K562 (cell line): ENCODE measurements at places on chromosomes 6 and 20.

DNA sequence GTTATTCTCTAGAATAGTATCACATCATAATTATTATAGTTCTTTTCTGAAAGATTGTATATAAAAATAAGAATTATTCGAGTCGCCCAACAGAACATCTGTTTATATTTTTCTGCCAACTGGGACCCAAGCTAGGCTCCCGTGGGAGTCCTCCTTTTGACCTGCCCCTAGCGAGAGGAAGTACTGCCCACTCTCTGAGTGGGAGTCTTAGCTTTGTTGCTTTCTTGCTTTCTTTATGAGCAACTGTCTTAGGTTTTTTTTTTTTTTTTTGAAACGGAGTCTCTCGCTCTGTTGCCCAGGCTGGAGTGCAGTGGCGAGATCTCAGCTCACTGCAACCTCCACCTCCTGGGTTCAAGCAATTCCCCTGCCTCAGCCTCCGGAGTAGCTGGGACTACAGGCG is 202.0 kb upstream of the ZNF184 start:
- no peak for DNase-seq

- DNase-seq, result no peak
Measured at GRCh38 chr20:11035211-11035610, 361.4 kb upstream of the JAG1 start.

DNA sequence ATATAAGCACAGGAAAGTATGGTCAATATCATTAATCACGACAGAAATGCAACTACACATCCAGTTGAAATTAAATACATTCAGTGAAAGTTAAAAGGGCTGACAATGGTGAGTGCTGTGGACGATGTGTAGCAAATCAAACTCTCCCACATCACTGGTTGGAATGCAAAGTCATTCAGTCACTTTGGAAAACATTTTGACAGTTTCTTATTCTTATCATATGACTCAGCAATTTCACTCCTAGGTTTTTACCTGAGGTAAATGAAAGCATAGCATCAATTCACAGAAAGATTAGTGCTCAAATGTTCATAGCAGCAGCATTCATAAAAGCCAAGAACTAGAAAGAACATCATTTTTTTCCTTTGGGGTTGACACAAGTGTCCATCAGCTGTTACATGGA is 28.6 kb upstream of the SAMD5 start:
- DNase-seq, result no peak

DNA sequence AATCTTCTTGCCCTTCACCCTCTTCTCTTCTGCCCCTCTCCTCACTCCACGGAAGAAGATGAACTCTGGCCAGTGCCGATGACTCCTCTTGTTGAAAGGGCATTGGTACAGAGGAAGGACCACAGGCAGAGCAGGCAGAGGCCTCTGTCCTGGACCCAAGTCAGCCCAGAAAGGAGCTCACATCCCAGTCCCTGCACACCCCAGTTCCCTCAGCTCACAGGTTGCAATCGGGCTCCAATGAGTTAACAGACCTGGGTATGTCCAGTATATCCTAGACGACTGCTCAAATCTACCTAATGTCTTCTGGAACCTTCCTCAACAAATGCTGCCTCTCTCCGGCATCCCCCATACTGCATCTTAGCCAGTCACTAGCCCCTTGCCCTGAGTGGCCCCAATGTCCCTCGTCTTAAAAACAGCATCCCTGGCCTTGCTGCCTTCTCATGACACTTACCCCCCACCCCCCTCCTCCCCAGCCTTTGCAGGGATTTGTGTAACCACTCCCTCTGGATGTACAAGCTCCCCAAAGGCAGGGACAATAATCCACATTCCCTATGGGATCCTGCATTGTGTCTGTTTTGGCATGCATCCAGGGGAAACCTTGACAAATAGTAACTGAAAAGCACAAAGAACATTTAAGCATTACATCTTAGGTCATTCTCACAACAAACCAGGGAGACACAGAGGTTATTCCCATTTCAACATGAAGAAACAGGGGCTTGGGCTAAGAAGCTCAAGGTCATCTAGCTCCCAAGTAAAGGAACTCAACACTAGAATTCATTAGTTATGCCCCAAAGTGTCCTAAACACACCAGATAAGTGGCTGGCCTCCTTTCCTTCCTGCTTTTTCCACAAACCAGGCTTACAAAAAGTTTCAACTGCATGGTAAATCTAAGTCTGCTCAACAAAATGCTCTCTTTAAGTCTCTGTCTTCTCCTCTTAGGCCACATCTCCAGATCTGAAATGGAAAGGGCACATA is 45.1 kb downstream of the TRERF1 start:
- DNase-seq, result no peak

DNA sequence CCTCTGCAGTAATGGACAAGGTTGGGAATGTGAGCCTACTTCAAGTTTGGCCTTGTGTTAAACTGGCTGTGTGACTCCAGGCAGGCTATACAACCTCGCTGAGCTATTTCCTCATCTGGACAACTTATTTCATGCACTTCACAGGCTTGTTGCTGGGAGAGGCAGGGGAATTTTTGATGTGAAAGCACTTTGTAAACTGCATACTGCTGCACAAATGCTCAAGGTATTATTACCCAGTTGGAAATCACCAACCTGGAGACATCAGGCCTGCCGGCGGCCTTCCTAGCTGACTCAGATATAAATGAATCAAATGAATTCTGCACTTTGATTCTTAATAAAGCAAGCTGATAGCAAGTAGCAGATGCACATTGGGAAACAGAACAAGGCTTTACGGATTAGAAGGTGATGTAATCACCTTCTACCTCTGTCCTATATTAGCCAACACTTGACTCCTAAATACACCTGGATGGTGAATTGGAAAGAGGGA is 10.1 kb downstream of the JARID2 start:
- no peak for DNase-seq

DNA sequence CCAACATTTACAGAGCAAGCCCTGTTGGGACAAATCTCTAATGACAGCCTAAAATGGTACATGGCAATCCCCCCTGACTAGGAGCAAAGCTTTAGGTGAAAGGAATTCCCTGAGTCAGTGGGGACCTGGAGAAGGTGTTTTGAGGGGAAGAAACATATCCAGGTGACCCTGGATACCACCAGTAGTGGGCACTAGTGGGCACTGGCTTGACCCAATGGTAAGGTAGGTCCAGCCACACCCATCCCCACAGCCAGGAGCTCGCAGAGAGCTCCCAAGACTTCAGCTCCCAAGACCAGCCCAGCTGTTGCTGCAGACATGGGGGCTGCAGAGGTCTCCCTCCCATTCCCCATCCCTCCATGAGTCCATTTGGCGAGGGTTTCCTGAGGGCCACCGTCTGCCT is 19.5 kb downstream of the GRM4 start:
- DNase-seq, result no peak

DNA sequence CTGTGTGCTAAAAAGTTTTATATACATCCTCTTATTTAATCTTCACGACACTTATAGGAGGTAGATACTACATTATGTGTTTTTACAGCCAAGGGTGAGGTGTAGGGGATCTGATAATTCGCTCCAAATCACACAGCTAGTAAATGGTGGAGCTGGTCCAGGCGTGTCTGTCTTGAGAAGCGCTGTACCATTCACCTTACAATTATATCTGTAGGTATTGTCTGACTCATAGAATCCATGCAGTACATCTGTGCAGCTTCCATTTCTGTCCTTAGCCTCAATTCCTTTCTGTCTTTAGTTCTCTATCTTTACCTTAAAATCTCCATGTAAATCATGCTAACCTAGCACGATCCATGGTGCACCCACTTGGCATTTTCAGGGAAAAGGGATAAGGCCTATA is 120.7 kb downstream of the CARMIL1 start:
- DNase-seq, result no peak

- DNase-seq, result no peak
Measured at GRCh38 chr20:58523072-58523970, 8.1 kb upstream of the APCDD1L start.

GRCh38 chr20:5080384-5080877 is 39.3 kb downstream of the PCNA start:
- DNase-seq, result no peak

- DNase-seq, result no peak
Measured at GRCh38 chr20:4427940-4428586, 293.6 kb upstream of the PRND start.

DNA sequence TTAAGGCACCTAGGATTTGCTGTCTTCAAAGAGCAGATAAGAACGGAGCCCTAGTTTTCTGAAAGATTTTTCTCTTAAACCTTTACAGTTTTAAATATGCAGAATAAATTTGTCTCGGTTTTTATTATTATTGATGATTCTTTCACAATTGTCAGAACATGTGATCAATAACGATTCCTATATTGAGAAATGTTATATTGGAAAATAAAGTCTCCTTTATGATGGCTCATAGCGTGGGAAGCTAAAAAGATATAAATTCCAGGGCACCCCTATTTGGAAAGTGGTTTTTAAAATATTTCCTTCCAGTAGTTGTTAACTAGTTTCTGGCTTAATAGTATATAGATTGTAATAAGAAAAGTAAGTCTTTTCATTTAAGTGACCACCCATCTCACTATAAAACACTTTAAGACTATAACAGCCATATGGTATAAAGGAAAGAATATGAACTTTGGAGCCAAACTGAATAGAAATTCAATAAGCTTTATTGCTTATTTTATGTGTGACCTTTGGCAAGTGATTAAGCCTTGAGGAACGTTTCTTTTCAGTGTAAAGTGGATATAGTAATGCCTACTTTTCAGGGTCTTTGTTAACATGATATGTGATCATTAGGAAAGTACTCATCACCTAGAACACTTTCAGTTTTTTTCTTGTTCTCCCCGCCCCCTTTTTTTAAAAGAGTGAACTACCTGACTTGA is 369.6 kb downstream of the LAMA2 start:
- DNase-seq, result no peak

GRCh38 chr20:25206548-25206947 is 11.0 kb downstream of the ENTPD6 start:
- no peak for DNase-seq

DNA sequence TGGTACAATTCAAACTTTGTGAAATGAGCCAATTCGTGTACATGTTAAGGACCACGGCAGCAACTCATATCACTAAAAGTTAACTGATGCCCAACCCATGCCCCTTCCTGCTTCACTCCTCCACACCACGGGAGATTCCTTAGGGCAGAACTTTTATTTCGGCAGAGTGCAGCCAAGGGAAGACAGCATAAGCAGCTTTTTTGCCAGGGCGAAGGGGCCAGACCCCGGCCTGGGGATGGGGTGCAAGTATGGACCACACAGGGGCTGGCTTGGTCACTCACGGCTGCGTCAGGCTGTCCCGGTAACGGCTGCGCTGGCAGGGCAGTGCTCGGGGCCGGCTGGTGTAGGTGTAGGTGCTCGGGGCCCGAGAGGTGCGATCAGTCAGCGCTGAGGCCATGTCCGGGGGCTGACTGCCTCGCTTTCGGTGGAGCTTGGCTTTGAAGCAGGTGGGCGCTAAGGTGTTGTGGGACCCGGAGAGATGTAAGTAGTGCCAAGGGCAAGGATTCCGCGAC is 792 bp downstream of the RSPH3 start:
- DNase-seq, result no peak

GRCh38 chr6:56643379-56644089 is 845 bp upstream of the DST start:
- DNase-seq, result no peak

GRCh38 chr6:43950731-43951062 is 176.6 kb downstream of the MRPL14 start:
- no peak for DNase-seq

GRCh38 chr6:43673444-43674084 is 14.0 kb downstream of the MRPS18A start:
- DNase-seq, result no peak

DNA sequence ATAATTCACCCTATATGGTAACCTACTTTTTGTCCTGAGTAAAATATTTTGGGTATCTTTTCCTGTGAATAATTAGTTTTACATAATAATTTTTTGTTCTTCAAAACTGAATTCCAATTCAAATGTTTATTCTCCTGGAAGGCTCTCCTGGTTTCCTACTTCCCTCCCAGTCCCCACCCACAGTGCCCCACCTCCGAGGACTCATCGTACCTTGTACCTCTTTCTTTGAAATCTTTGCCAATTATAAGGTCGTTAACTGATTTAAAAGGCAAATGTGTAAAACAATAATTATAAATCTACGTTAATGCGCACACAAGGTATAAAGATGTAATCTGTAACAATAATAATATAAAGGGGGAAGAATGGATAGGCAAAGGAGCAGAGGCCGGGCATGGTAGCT is 40.5 kb upstream of the VEGFA start:
- DNase-seq, result no peak

DNA sequence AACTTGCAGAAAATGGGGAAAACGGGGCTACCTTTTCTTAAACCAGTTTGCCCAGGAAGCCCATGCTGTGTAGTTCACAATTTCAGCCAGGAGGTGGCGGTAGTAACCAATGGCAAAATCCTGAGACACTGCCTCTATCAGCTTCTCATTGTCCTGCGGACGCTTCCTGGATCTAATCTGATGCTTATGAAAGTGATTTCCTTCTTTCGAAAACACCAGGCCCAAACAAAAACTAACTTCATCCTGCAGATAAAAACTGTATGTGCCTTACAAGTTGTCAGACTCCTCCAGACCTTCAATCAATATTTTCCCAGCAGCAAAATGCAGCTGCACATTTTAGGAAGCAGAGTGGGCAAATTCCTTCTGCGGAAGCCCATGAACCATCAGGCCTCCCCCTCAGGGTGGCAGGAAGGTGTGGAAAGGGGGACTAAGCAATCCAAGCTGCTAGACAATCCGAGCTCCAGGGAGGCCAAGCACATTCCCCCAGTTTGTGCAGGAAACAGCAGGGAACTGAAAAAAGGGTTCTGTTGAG is 88.5 kb downstream of the LY86 start:
- DNase-seq, result peak; percentile 75

DNA sequence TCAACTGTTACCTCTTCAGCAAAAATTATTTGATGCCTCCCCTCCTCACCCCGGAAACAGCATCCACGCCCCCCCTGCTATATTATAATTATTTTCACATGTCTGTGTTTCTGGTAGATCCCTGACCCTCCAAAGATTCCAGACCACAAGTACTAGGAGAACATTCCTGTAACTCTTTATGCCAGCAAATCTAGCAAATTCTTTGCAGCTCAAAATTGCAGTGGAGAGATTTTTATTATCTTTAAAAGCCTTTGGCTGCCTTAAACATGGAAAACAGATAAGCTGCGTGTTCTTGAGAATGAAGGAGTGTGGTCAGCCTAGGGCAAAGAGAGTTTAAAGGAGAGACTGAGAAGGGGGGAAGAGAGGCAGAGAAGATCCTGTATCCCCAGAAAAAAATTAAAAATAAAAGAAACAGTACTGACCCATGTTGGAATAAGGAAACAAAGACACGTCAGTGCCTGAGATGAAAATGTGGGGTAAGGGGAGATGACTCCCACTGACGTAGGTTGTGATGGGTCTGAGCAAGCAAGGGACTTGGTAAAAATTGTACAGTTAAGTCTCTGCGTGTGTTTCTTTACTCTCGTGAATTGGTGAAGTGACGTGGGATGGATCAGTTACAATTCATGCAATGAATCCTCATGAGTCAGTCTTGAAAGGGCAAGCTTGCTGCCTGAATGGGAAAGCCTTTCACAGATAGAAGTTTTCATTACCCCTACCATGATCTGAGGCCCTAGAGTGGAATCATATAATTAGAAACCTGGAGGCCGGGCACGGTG is 8.3 kb downstream of the ID4 start:
- DNase-seq, result no peak

DNA sequence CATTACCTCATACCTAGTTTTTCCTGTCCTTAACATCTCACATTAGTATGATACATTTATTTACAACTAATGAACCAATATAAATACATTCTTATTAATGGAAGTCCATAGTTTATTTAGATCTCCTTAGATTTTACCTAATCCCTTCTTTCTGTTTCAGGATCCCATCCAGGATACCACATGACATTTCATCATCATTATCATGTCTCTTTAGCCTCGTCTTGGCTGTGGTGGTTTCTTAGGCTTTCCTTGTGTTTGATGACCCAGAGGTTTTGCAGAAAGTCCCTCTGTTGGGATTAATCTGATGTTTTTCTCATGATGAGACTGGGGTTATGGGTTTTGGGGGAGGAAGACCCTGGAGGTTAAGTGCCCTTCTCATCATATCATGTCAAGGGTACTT is 89.3 kb upstream of the IYD start:
- DNase-seq, result no peak
